ENCODE measurements at places on chromosomes 5 and 9. TPM values are rescaled to one million over a fixed set of nuclear protein-coding genes. Genes with fewer than 3 reads are reported as not detected.
A peak's percentile ranks its signal among the peaks of the same experiment; 100 is the strongest.

SLC34A3 gene
- polyA plus RNA-seq, result not detected

- DNase-seq, result peak; percentile 65
Observed at GRCh38 chr9:137320555-137321384, 18.7 kb upstream of the NRARP start.

- DNase-seq, result peak; percentile 49
Observed at GRCh38 chr9:114072184-114073140, 5.6 kb downstream of the AMBP start.

CCDC171 gene
- polyA plus RNA-seq, result 3.5 TPM

- DNase-seq, result no peak
Observed at GRCh38 chr9:20479419-20480155, 142.7 kb downstream of the MLLT3 start.

DNA sequence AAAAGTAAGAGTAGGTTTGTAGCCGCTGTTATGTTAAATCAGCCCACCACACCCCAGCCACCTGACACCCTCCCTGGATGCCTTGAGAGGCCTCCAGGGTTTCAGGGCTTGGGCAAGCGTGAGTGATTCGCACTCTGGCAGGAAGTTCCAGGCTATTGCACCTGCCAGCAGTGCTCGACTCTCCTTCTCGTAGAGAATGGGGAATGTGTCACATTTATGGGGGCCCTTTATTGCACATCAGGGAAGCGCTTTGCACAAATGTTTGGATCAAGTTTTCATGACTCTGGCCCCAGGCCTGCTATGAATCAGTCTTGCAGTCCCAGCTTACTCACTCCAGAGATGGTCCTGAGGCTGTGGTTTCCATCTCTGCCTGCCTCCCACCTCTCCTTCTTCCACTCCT, 66.1 kb upstream of the ADRA1B start:
- DNase-seq, result peak; percentile 27

DNA sequence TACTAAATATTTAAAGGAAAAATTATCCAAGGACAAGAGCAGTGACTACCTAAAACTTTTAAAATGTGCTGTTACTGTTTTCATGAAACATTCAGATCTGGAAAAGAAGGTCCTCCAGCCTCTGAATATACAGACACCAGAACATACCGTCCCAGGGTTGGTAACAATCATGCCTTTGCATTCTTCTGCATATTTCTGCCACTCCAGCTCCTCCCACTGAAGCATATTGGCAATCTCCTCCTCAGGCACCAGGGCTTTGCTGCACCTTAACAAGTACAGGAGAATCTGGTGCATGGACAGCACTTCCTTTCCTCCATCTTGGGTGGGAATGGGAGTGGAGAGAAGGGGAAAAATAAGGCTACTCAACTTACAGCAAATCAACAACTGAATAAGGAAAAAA, 60.0 kb downstream of the DROSHA start:
- DNase-seq, result no peak

FOXI1 gene
- not detected for polyA plus RNA-seq

FCN2 gene
- polyA plus RNA-seq, result not detected

DNA sequence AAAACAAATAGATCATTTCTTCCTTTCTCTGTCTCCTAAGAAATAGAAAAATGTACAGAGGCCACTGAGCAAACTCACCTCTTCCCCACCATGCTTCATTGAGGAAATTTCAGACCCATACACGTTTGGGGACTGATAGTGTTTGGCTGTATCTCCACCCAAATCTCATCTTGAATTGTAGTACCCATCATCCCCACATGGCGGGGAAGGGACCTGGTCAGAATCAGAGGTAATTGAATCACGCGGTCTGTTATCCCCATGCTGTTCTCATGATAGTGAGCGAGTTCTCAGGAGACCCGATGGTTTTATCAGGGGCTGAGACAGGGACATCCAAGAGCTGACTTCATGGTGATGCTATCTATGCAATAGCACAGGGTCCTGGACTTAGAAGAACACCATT, 1655.8 kb downstream of the MAT2B start:
- DNase-seq, result peak; percentile 62

GRCh38 chr5:34914671-34915138, 599 bp downstream of the RAD1 start:
- DNase-seq, result peak; percentile 46

DNA sequence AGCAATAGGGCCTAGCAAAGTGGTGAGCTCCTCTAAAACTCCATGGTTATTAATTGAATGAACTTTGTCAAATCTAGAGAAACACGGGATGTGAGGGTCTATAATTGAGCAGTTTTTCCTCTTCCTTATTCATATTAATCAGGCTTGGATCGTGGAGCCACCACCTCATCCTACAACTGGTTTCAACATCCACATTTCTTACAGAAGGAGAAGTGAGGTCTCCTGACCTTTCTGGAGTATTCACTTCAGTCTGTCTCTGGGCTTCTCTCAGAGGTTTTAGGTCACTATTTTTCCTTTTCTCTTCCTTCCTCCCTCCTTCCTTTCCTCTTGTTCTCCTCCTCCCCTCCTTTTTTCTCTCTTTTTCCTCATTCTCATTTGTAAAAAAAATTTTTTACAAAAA, 177.3 kb upstream of the ACTBL2 start:
- no peak for DNase-seq

DNA sequence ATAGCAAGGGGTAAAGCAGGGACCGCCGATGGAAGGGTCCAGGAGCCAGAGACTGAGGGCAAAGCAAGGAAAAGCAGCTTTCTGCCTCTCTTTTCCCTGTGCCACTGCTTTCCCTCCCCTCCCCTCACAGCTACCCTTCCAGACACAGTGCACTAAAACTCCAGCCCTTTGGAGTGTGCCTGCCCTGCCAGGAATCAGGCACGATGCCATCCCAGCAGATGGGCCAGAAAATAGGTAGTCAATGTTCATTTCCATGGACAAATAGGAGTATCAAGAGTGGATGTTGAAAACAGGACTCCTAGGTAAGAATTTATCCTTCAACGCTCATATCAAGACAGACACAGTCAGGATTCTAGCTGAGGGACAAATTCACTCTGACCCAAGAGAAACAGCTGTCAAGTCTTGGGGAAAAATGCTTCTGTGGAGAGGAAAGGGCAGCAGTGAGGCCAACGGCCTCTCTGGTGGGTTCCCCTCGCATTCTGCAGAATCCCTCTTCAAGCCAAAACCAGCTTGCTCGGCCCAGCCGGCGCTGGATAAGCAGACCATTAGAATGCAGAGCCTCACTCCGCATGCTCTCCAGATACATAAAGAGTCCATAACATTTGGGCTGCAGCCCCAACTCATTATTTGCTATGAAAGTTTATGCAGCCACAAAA, 138.0 kb downstream of the CAAP1 start:
- DNase-seq, result no peak

DNA sequence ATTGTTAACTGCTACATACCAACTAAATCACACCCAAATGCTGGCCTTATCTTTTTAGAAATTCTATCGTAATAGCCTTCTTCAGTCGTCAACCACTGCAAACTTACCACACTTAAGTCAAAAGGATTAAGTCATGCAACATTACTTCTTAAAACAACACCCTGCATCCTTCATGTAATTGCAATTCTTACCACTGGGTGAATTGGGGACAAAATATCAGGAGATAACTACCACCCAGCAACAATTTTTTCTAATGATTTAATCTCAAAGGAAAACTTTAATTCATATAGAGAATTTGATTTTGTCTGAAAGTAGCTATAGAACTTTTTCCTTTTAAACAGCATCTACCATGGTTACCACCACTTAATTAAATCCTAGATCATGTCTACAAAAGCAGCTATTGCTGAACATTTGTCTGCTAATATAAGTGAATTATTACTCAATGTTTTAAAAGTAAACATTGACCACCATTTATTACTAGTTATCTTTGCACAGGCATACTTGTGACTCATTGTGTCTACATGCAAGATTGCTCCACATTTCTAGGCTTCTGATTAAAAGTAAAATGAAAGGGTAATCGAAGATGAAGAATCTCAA, 10.5 kb downstream of the MLLT3 start:
- peak; percentile 62 for DNase-seq

ACTBL2 gene
- polyA plus RNA-seq, result not detected

GRCh38 chr9:79134654-79135053, 437.1 kb upstream of the TLE4 start:
- peak; percentile 81 for DNase-seq

ANXA2R gene
- not detected for polyA plus RNA-seq

GRCh38 chr5:39426746-39427105, 1.9 kb upstream of the DAB2 start:
- no peak for DNase-seq

NEUROG1 gene
- 0.16 TPM for polyA plus RNA-seq

GRCh38 chr5:171612749-171613148, 172.9 kb upstream of the SMIM23 start:
- DNase-seq, result no peak

GRCh38 chr9:21205204-21205603, 1.7 kb downstream of the IFNA10 start:
- DNase-seq, result no peak

FBP2 gene
- polyA plus RNA-seq, result not detected

PDCD1LG2 gene
- not detected for polyA plus RNA-seq
